CD8-positive, alpha-beta memory T cell (primary cell): ENCODE measurements at places on chromosomes 12 and 14. TPM values are rescaled to one million over a fixed set of nuclear protein-coding genes. Genes with fewer than 3 reads are reported as not detected.

GRCh38 chr12:56299308-56299852 is 750 bp downstream of the CS start:
- DNase-seq = peak; percentile 26
- H3K27me3 ChIP-seq = no peaks in the 10 kb centered on the region
- H3K4me3 ChIP-seq = peak overlapping the region; percentile 85
- H3K27ac ChIP-seq = peak overlapping the region; percentile 90

Gene RNASE7
- not detected for total RNA-seq

DNA sequence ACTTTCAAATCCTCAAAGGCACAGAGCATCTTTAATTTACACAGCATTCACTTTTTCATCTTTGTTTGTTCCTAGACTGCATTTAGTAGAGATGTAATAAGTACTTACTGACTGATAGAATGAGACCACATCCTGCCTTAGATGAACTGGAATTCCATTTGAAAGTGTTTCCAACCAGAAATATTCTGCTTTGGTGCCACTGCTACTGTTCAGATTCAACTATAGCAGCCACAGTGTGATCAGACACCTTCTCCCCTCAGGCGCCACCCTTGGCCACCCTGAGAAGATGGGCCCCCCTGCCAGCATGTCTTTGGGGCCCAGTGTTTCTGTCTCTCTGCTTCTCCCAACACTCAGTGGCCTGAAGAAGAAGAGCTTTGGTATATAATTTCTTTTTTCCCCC is 449.1 kb downstream of the RAD51B start:
- H3K4me1 ChIP-seq = peaks cover 33% of the 10 kb centered on the region
- no peaks in the 10 kb centered on the region for H3K36me3 ChIP-seq
- DNase-seq = no peak
- H3K4me3 ChIP-seq = no peak overlapping the region

DNA sequence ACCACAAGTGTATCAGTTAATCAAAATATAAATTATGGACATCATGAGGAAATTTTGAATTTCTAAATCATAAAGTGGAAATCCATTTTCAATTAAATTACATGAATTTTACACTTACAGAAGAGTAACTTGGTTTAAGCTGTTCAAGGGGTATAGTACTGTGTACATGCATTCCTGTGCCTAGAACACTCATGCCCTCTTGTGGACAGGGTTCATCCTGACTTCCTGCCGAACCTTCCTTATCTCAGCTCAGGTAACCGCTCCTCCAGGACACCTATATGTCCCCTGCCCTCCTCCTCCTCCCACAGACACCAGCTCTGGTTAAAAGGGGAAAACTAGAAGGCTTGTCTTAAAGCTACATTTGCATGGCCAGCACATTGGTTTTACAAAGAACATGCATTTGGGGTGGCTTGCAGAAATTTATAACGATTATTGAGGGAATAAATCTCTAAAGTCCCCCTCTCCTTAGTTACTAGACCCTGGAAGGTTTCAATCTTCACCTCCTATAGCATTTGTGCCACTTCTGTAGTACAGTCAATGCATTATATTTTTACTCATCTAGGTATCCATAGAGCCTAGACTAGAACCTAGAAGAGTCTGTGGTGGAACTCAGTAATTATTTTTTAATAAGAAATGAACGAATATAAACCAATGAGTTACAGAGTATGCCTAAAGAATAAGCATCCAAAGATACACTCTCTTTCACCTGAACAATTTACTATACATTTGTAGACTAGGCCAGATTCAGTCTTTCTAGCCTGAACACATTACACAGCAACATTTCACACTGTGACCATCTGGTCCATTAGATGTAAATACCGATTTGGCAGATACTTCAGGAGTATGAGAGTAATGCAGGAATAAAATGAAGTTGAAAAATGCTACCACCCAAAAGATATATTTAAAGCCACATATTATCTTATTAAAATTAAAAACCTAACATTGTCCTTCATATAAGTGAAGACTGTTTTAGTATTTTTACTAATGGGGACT is 345.6 kb downstream of the PAWR start:
- H3K27ac ChIP-seq = no peak overlapping the region
- H3K36me3 ChIP-seq = no peaks in the 10 kb centered on the region
- no peak overlapping the region for H3K4me3 ChIP-seq
- H3K4me1 ChIP-seq = no peaks in the 10 kb centered on the region
- no peak for DNase-seq

Gene CFAP54
- 0.88 TPM for total RNA-seq

GRCh38 chr14:71135911-71136310 is 228.7 kb downstream of the PCNX1 start:
- DNase-seq = no peak
- H3K4me3 ChIP-seq = no peak overlapping the region
- no peak overlapping the region for H3K27ac ChIP-seq
- H3K36me3 ChIP-seq = no peaks in the 10 kb centered on the region
- H3K4me1 ChIP-seq = no peaks in the 10 kb centered on the region

GRCh38 chr14:34778744-34779143 is 64.4 kb upstream of the CFL2 start:
- no peaks in the 10 kb centered on the region for H3K27me3 ChIP-seq
- no peak overlapping the region for H3K27ac ChIP-seq
- H3K4me1 ChIP-seq = no peaks in the 10 kb centered on the region
- peaks cover 33% of the 10 kb centered on the region for H3K36me3 ChIP-seq

DNA sequence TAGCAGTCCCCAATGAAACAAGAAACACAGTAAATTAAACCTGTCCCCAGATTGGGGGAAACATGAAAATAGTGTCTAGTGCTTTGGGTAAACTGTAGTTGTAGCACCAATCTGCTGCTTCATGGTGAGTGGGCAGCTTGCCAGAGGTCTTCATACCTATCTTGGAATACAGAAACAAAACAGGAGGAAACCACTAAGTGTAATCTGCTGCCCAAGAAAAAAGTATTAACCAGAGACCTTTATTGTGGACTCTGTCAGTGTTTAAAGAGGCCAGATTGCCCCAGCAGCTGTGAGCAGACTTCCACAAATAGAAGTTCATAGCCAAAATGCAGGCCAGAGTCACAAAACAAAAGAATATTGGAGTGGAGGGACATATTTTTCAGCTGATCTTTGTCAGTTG is 2.3 kb downstream of the ISCU start:
- no peak for DNase-seq
- H3K27me3 ChIP-seq = no peaks in the 10 kb centered on the region
- H3K36me3 ChIP-seq = peaks cover 46% of the 10 kb centered on the region

- H3K36me3 ChIP-seq = no peaks in the 10 kb centered on the region
- peak; percentile 13 for DNase-seq
- peaks cover 44% of the 10 kb centered on the region for H3K4me1 ChIP-seq
- H3K27me3 ChIP-seq = no peaks in the 10 kb centered on the region
- H3K27ac ChIP-seq = no peak overlapping the region
Measured at GRCh38 chr14:63510538-63510937, 32.6 kb downstream of the PPP2R5E start.

Gene RPS6KL1
- total RNA-seq = 4.8 TPM

DNA sequence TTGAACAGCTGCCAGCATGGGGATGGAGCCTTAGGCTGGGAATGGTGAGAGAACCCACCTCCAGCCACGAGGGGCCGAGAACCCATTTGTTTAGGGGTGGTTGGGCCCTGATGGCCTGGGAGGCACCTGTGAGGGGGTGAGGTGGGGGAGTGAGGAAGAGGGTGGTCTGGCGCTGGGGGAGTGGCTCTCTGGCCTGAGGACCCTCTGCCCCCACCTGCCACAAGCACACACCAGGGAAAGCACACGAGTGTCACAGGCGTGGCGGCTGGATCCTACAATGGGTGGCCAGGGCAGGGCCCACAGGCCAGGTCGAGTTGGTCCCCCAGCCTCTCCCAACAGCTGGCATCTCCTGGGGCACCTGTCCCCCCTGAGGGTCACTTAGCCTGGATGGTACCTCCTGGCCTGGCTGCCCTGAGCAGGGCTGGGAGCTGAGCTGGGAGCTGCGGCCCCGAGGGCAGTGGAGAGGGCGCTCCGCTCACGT is 340.5 kb downstream of the TMEM121 start:
- H3K4me1 ChIP-seq = peaks cover 8% of the 10 kb centered on the region
- H3K4me3 ChIP-seq = no peak overlapping the region
- H3K27me3 ChIP-seq = no peaks in the 10 kb centered on the region
- no peak overlapping the region for H3K27ac ChIP-seq
- DNase-seq = peak; percentile 0

DNA sequence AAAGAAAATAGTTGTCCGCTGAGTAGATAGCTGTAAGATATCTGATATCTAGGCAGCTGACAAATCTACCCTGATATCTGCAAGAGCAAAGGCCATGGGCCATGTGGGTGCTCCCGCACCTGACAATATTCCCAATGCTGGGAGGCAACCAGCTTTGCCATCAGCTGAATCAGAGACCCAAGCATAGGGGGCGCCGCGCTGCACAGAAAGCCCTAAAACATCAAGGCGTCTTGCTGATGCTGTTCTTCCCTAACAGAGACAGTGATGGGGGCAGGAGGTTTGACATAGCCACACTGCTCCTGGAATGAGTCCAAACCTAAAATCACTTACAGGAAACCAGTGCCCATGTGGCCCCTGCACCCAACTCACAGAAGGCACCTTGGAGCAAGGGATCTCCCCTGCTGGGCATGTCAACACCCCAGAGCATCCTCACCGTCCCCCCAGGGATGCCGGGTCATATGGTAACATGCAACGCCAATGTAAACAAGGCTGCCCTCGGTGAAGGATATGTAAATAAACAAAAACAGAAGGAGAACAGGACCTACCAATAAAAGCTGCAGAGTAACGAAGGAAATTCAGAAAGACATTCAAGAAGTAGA is 199.5 kb downstream of the TMEM132D start:
- DNase-seq = no peak
- H3K27ac ChIP-seq = no peak overlapping the region
- H3K36me3 ChIP-seq = no peaks in the 10 kb centered on the region

Gene NGB
- total RNA-seq = not detected

- no peaks in the 10 kb centered on the region for H3K27me3 ChIP-seq
- no peak overlapping the region for H3K4me3 ChIP-seq
- DNase-seq = no peak
- no peaks in the 10 kb centered on the region for H3K4me1 ChIP-seq
- no peak overlapping the region for H3K27ac ChIP-seq
Measured at GRCh38 chr12:19203539-19204506, 74.3 kb downstream of the PLEKHA5 start.

DNA sequence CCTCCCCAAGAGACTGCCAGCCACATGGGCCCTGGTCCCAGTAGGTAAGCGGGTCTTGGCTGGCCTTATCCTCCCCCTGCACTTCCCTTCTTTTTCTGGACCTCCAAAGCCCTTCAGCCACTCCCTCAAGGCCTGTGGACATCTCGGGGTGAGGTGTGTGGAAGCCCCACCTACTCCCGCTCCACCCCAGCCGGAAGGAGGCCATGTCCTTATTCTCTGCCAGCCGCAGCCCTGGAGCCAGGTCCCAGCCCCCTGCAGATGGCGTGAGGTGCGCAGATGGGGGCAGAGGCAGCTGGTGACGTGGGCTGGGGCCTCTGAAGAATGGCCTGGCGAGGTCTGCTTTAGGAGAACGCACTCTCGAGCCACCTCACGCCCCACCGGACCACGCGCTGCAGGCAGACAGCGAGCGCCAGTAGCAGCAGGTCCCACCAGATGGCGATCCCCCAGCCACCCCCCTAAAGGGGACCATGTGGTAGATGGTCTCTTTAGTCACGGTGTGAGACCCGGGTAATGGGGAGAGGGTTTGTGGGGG is 167.1 kb downstream of the TSPAN9 start:
- peaks cover 4% of the 10 kb centered on the region for H3K27me3 ChIP-seq
- H3K4me3 ChIP-seq = no peak overlapping the region
- no peak for DNase-seq

DNA sequence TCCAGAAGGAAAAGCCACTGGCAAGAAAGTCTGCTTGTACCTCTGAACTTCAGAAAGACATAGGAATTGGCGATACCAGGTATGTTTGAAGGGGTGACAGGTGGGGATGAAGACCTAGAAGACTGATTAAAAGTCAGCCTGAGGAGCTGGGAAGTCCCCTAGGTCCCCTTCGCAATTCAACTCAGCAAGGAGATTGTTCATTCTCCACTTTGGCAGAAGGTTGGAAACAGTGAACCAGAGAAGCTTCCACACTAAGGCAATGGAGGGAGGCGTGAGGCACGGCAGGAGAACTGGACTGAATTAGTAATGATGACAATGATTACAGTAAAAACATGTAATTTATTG is 240.3 kb upstream of the TMPO start:
- no peaks in the 10 kb centered on the region for H3K27me3 ChIP-seq
- no peak for DNase-seq
- H3K36me3 ChIP-seq = no peaks in the 10 kb centered on the region
- H3K4me1 ChIP-seq = no peaks in the 10 kb centered on the region

Gene HCAR2
- not detected for total RNA-seq

DNA sequence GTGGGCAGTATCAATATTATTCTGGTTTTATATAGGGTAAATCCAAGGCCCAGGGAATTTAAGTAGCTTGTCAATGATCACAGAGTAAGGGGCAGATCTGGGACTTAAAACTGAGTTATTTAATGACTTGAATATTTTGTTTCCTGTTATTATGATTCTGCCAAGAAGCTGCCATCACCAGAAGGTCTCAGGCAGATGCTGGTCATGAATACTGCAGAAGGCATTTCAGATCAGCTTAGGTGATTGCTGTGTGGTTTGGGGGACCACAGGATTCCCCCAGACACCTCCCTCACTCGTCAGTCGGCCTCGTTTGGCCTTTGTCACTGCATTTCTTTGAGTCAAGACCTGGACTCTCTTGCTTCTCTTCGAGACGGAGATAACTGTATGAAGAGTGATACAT is 47.7 kb upstream of the EVL start:
- DNase-seq = no peak
- H3K4me3 ChIP-seq = no peak overlapping the region
- H3K27ac ChIP-seq = no peak overlapping the region
- no peaks in the 10 kb centered on the region for H3K36me3 ChIP-seq
- H3K27me3 ChIP-seq = no peaks in the 10 kb centered on the region

DNA sequence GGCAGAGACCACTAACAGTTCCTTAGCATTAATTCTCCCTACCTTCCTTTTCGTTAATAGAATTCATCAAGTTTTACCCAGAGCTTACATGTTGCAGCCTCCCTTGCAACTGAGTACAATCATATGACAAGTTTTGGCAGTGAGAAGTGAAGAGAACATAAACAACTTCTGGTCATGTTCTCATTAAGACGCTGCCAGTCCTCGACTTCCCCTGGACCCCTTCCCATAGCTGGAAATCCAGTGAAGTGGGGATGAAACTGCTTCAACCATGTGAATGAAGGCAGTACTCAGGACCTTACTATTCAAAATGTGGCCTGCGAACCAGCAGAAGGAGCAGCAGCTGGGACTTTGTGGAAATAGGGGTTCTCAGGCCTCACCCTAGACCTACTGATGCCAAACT is 133.9 kb downstream of the SPTSSA start:
- H3K27me3 ChIP-seq = no peaks in the 10 kb centered on the region
- H3K4me1 ChIP-seq = no peaks in the 10 kb centered on the region
- no peak overlapping the region for H3K27ac ChIP-seq
- no peaks in the 10 kb centered on the region for H3K36me3 ChIP-seq
- H3K4me3 ChIP-seq = no peak overlapping the region

- H3K27me3 ChIP-seq = no peaks in the 10 kb centered on the region
- DNase-seq = no peak
- no peak overlapping the region for H3K27ac ChIP-seq
- no peaks in the 10 kb centered on the region for H3K4me1 ChIP-seq
- no peak overlapping the region for H3K4me3 ChIP-seq
Measured at GRCh38 chr12:14710632-14711320, 14.4 kb upstream of the GUCY2C start.

Gene KRT73
- total RNA-seq = not detected
